ENCODE measurements at places on chromosomes 4 and X.

DNA sequence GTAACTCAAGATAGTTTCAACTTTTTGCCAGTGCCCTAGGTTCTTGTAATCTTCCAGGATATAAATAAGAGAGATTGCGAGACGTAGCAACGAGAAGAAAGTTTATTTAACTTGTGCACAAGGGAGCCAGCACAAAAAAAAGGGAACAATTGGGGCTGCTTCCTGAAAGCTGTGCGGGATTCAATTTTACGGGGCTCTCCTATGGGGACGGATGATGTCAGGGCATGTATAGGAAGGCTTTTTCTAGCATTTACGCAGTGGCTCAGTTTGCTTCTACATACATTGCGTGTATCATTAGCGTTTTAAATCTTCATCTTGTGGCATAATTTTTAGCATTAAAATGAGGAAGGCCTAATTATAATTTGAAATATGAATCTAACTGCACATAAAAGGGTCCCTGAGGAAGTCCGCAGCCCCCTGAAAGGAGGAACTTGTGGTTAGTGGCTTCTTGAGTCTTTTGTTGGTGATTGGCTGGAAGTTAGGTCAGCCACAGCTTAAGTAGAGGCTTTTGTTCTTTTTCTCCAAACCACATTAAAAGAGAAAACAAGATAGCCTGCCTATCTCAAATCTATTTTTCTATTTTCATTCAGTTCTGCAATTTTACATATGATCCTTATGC lies 668.2 kb upstream of the NDST4 start:
- no peak for DNase-seq

- DNase-seq: no peak
These were observed 29.3 kb downstream of the CRMP1 start for GRCh38 chr4:5863461-5864113.

- DNase-seq: no peak
These were observed 1566.5 kb upstream of the PCDH7 start for GRCh38 chr4:29153642-29154041.

- DNase-seq: no peak
These were observed 26.4 kb downstream of the NAT8L start for GRCh38 chr4:2085496-2085901.

DNA sequence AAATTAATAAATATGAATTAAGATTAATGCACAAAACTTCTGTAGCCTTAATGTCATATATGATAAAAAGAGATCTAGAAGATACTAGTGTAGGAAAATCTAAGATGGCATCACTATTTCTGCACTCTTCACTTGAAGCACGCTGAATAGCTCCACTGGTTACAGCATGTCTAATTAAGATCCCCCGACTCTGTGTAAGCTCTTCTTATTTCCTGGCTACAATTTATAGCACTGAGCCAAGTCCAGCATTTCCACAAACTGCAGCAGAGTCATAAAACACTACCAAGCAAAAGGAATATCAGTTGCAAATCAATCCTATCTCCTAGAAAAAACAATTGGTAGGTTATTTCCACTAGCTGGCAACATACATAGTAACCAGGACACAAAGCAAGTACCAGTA lies 1.3 kb upstream of the CCNA2 start:
- DNase-seq: no peak

DNA sequence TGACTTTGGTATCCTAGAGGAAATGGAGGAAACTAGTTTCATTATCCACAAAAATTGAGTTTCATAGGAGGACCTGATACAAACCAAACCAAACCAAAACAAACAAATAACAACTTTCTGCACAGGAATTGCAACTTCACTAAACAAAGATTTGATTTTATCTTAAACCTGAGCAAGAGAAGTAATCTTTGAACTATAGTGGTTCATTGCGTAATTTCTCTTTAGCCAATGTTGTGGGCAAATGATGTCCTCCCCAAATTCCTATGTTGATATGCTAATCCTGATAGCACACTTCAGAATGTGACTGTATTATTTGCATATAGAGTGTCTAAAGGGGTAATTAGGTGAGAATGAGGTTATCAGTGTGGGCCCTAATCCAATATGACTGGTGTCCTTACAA lies 102.4 kb downstream of the CAMK2D start:
- DNase-seq: no peak

GRCh38 chr4:105462576-105462975 lies 11.3 kb downstream of the PPA2 start:
- DNase-seq: no peak

DNA sequence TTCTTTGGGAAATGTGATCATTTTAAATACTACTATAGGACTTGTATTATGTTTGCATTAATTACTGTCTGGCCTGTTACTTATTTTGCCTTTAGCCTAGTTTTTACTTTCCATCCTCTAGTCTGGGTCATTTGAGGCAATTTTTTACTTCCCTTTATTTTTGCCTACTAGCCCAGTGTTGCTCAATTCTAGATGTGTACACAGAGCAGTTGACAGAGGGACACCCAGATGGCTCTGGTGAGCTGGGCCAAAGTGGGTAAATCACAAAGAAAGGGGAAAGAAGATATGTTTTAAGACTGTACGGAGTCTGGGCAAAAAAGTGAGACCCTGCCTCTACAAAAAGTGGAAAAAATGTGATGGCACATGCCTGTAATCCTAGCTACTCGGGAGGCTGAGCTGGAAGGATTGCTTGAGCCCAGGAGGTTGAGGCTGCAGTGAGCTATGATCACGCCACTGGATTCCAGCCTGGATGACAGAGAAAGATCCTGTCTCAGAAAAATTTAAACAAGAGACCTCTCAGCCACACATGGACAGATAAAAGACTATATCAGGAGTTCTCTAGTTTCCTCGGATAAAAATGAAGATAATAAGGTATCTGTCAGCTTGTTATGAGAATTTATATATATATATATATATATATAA lies 35.7 kb downstream of the APOO start:
- DNase-seq: no peak

DNA sequence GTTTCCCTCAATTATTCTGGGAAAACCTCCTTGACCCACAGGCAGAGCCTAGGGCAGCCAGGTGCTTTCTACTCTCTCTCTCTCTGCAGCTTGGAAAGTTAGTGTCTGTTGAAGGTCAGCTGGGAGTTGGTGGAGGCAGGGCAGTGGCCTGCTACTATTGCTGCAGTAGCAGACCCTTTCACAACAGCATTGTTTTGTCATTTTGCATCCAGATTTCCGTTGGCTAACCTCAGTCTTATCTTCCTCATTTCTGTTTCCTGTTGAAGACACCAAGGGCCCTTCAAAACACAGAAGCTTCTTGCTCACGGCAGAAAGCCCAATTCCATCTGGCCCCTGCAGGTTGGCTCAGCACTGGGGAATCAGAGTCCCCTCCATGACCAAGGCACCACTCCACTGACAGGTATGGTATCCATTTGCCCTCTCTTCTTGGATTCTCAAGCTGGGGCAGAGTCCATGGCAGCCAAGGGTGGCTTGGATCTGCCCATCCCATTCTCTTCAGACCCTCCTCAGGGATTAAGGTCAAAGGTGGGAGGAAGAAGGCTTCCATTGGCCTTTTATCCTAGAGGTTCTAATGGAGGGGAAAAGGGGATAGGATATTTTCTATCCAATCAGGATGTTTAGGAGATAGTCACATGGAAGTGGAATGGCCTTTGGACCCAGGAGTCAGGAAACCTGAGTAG lies 24.6 kb downstream of the VSIG4 start:
- DNase-seq: no peak

DNA sequence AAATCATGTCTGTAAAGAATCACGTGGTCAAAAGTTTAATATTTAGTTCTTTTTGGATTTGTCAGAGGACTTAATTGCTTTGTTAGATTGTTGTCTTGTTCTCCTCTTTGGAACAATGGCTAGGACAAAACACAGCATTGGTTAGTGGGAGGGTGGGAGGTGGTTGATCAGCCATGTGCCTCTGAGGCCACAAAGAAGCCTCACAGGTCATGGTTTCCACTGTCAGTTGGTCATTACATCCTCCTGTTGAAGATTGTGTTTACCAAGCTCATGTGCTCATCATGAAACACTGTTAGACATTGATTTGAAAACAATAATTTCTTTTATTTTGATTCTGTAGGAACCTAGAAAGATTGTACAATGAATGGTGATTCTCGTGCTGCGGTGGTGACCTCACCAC lies 31.9 kb downstream of the ADD1 start:
- no peak for DNase-seq

DNA sequence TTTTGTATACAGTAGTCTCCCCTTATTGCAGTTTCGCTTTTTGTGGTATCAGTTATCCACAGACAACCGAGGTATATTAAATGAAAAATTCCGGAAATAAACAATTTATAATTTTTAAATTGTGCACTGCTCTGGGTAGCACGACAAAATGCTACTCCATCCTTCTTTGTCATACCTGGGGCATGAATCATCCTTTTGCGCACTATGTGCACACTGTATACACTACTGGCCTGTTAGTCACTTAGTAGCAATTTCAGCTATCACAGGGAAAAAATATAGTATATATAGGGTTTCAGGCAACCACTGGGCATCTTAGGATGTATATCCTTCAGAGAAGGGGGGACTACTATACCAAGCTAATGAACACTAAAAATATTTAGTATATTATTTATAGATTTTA lies 198.8 kb upstream of the FAT4 start:
- DNase-seq: no peak

DNA sequence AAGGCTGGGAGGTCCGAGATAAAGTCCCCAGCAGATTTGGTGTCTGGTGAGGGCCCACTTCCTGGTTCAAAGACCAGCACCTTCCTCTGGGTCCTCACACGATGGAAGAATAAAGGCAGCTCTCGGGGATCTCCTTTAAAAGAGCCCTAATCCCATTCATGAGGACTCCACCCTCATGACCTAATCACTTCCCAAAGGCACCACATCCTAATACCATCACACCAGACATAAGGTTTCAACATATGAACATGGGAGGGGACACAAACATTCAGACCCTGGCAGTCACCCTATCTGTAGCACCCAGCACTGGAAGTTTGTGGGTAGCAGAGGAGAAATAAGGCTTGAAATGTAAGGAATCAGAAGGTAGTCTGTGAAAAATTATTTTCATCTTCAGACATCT lies 112.9 kb upstream of the NOCT start:
- DNase-seq: no peak

DNA sequence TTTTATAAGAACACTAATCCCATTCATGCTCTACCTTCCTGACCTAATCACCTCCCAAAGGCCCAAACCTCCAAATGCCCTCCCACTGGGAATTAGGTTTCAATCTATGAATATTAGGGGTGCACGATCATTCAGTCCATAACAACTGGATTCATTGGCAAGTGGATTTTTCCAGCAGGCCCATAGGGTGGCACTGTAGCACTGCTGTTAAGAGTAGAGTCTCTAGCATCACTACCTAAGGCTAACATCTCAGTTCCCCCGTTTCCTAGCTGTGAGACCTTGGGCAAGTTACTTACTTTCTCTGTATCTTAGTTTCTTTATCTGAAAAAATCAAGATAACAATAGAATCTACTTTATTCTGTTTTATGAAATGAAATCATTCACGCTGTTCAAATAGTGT lies 315.8 kb downstream of the STIM2 start:
- no peak for DNase-seq

DNA sequence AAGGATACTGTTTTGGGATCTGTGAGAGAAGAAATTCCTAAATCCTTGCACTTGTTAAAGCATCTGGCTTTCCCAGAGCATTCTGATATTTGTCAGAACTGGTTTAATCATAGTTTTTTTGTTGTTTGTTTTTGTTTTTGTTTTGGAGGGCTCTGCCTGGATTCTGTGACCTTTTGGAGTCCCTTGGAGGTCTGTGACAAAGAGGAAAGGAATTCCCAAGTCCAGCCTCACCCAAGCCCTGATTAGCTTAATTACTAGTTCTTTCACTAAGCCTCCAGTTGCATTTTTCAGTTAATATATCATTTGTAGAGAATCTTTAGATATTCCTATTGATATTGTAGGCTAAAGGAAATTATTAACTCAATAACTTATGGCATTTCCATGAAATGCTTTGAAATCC lies 711 bp downstream of the ACE2 start:
- DNase-seq: no peak

DNA sequence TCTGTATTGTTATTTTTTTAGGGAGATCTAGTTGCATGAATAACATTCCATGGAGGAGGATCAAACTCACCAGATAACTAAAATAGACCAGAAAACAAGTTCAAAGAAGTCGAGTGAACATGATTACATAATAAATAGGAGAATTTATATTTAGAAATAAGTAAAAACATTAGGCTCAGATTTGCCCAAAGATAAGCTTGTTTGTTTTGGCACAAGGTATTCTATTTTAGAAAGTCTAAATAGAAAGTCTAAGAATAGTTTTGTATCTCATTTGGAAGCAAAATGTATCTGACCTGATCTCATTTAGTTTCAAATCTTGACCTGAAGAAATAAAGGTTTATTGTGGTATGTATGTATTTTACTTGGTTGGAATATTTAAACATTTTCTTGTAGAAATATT lies 670.6 kb upstream of the GALNTL6 start:
- DNase-seq: no peak

DNA sequence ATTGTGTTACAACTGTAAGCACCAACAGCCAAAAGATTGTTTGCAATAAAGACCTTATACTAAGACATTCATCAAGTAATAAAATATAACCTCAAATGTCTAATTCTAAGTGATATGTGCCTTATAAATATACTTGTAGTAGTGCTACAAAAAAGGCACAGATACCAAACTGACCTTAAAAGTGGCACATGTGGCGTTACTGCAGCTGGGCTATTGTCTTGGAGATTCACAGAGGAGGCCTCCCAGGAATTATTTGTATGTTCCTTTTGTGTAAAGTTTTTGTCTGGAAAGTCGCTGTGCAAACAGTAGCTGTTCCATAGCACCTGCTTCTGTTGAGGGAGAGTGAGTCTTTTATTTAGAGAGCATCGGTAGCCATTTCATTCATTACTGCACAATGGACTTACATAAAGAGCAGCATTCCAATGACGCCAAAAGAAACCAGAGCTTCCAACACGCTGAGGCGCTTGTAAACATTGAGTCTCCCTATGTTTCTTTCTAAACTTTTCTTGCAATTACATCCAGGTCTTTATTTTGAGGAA lies 143.7 kb downstream of the RPA4 start:
- DNase-seq: no peak

DNA sequence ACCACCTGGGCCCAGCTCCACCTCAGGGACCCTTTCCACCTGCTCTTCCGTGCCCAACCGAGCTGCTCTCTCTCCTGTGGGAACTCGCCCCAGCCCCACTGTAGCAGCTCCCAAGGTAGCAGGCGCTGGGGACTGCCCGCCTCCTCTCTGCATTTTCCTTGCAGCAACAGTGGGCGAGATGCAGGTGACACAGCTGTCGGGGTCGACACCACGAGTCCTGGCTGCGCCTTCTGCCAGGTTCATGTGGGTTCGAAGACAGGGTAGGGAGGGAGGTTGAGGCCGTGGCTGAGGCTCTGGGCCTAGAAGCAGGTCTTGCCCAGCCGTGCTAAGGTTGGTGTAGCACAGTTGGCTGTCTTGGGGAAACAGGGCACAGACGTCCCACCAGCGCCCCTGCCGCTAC lies 245.2 kb upstream of the FSTL5 start:
- DNase-seq: no peak

GRCh38 chrX:114344756-114345349 lies 239.0 kb upstream of the HTR2C start:
- no peak for DNase-seq

DNA sequence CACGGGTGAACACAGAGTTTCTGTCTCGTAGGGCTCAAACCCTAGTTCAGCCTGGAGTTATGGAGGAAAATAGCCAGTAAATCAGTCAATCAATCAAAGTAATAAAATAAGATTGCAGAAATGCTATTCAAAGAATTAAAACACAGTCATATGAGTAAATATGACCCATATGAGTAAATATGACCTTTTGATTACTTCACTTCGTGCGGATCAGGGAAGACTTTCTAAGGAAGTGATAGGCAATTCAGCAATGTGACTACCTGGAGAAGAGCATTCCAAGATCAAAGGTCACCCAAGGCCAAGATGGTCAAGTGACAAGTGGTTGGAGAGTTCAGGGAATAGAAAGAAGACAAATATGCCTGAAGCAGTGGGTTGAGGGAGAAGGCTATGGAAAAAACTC lies 722.6 kb downstream of the ADGRL3 start:
- DNase-seq: no peak

All from activated CD4-positive, alpha-beta T cell treated with anti-CD3 and anti-CD28 coated beads, Interleukin-2, amount 50 U/mL, for 24 hours (primary cell).